ENCODE measurements at places on chromosomes 6 and 20.

- DNase-seq, result no peak
These were observed 544.9 kb upstream of the CITED2 start for GRCh38 chr6:139919107-139920026.

GRCh38 chr6:42028234-42029061 is 21.9 kb upstream of the TAF8 start:
- DNase-seq, result peak; percentile 43

- peak; percentile 93 for DNase-seq
These were observed 160.0 kb upstream of the PLN start for GRCh38 chr6:118387921-118388701.

GRCh38 chr20:57394121-57395082 is 3.2 kb downstream of the RBM38 start:
- no peak for DNase-seq

DNA sequence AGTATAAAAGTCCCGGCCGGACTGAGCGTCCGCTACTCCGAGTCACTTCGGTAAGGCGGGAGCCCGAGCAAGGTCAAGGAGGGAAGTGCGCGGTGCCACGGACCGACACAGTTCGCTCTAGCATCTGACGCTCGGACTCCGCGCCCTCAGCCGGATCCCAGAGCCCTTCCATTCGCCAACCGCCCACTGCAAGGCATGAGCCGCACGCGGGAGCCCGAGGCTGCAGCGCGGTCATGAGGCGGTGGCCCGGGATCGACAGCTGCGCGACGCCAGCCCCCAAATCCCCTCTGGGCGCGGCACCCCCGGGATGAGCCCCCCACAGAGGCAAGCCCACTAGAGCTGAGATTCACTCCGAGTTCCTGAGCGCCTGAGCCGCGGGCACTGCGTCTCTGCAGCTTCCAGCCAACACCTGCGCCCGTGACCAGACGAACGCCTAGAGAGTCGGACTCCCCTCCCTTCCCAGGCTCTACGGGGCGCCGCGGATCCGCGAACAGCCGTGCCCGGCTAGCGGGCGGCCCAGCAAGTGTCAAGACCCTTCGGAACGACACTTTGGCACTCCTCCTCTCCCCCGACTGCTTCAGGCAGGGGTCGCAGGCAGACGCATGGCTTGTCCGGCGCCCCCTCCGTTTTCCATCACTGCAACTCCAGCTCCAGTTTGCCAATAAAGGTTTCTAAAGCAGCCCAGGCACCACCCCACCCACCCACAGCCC is 725 bp upstream of the ISM1 start:
- no peak for DNase-seq

DNA sequence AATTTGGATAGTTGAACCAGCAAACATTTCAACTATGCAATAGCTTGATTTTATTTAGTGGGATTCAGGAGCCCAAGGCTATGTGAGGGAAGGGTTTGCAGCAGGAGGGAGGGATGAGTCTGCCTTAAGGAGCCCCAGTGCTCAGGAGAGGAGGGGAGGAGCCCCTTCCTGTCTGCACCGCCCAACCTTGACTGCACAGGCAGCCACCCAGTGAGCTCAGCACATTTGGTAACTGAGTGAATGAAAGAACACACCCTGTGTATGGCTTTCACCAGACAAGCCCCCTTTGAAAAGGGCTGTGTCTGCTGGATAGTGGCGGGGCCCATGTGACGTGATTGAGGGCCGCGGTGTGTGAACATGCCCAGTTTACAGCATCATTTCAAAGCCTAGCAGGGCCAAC is 17.0 kb downstream of the DACT2 start:
- DNase-seq, result no peak

GRCh38 chr6:113414511-113414910 is 442.6 kb upstream of the MARCKS start:
- DNase-seq, result peak; percentile 79

All from HCEC 1CT (cell line).